ENCODE measurements at places on chromosomes 5 and 9.

- DNase-seq, result no peak
These were observed 38.3 kb downstream of the RECK start for GRCh38 chr9:36074870-36075532.

- no peak for DNase-seq
These were observed 167.7 kb upstream of the DMAC1 start for GRCh38 chr9:7967093-7967827.

DNA sequence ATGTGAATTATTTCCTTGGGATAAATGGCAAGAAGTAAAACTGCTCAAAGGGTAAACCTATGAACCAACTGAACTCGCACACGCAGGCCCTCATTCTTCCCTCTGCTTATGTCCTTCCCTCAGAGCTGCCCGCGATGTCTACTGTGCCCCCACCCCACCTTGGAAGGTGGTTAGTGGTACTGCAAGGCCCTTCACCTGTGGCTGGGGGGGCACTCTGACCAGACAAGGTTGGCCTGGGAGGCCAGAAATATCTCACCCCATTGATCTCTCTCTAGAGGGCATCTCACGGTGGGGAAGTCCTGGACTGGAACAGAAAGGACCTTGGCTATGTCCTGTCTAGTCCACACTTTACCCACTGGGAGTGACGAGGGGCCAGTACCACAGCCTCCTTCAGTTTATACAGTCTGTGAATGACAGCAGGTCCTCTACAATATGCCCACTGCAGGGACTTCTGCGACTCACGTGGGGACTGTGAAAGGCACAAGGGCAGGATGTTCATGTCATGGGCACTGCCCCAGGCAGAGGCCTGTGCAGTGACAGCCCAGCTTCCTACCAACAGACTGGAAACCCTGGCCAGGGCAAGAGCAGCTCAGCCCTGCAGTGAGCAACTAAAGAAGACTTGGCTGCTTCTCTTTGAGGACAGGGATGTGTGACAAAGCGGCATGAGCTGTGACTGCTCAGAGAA, 56.8 kb upstream of the SYNPO start:
- DNase-seq, result no peak

DNA sequence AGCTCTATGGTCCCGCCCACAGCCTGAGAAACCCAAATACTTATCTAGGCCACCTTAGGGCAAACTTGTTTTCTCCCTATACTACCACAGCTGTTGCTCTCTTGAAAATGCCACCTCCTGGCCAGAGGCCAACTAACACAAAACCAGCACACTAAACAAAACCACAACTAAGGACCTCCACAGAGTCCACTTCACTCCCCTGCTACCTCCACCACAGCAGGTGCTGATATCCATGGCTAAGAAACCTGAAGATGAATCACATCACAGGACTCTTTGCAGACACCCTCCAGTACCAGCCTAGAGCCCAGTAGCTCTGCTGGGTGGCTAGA, 108.4 kb downstream of the ALDH1A1 start:
- DNase-seq, result no peak

GRCh38 chr9:638152-638551, 203.3 kb upstream of the DMRT1 start:
- DNase-seq, result no peak

DNA sequence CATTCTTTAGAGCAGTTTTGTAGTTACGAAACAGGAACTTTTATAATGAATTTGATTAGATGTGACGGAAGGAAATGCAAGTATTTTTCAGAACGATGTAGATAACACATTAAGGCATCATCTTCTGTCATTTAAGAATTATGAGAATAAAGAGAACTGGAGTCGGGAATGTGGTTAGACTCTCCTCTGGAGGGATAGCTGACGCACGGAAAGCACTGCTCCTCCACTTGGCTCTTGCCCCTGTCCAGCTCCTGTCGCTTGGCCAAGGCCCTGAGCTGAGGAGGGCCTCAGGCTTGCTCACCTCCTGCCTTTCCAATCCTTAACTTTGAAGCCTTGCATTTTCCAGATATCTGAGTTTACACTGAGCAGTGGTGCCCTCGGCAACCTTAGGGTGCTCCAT, 60.5 kb downstream of the MAP1B start:
- DNase-seq, result no peak

GRCh38 chr5:151126199-151126645, 31.4 kb downstream of the ANXA6 start:
- DNase-seq, result peak; percentile 52

DNA sequence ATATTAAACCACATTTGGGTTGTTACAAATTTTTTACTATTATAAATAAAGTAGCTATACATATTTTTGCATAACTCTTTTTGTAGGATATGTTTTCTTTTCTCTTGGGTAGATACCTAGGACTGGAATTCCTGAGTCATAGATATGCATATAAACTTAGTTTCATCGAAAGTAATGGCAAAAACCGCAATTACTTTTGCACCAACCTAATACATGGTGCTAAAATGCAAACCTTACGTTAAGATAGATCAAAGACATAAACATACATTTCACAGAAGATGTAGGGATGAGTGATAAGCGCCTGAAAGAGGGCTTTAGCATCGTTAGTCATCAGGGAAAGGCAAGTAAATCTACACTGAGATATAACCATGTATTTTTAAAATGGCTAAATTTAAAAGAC, 178.4 kb upstream of the EFNA5 start:
- no peak for DNase-seq

GRCh38 chr9:131748411-131748955, 8.6 kb upstream of the RAPGEF1 start:
- no peak for DNase-seq

GRCh38 chr5:163535290-163535689, 29.9 kb downstream of the MAT2B start:
- DNase-seq, result no peak

- no peak for DNase-seq
These were observed 7.0 kb downstream of the PDCL start for GRCh38 chr9:122821278-122821943.

GRCh38 chr5:91293131-91293530, 90.0 kb downstream of the ARRDC3 start:
- DNase-seq, result no peak

DNA sequence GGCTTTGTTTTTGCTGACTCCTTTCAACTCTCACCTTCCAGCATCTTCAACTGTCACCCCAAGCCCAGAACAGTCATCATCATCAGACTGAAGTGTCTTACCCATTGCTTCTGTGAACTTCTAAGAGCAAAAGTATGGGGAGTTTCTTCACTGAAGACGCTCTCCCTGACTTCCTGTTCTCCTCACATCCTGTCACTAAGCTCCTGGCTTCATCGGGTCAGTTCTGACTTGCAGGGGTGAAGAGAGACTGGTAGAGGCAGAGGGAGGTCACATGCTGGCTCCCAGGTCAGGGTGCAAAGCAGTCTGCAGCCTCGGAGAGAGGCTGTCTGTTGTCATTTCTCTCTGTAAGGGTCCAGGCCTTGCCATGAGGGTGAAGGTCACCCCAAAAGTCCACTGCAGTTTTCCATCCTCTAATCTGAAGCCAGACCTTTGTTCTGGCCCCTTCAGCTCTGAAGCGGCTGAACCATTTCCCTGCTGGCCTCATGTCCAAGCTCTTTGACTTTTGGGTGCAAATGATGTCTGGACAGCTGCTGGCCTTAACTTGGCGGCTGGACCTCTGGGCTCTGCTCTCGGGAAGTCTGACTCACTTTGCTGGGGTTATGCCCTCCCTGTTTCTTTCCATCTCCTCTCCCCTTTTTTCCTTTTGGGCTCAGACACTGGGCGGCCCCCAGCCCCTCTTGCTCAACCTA, 305.0 kb downstream of the RAB3C start:
- DNase-seq, result no peak

DNA sequence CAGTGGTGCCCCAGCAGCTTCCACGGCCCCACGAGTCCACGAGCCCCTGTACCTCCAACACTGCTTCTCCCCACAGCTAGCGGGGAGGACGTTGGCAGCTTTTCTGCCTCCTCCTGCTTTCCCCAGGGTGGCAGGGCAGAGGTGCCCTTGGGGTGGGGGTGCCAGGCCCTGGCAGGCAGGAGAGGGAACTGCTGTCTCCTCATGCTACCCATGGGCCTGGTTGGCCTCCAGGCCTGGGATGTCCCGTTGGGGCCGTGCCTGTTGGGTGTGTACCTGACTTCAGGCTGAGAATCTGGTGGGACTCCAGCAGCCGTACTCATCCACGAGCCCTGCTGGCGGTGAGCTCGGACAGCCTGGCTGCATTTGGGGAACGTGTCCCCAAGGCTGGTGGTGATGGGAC, 27.3 kb downstream of the RXRA start:
- no peak for DNase-seq

- no peak for DNase-seq
These were observed 229.1 kb downstream of the PJA2 start for GRCh38 chr5:109180668-109181067.

DNA sequence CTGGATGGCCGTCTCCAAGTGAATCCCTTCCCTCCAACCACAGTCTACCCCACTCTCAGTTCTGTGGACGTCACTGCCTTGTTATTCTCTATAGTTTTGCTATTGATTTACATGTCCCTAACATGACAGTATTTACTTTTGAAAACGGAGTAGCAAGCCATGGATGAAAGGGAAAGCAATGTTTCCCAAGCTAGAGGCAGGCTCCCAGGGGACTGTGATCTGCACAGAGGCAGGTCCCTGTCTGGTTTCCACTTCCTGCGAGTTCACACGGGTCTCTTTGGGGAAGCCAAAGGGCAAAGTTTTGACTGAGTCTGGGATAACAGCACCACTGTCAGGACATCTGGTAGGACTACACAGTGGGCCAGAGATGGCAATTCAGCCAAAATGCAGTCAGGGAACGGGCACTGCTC, 12.7 kb downstream of the C9orf153 start:
- no peak for DNase-seq

DNA sequence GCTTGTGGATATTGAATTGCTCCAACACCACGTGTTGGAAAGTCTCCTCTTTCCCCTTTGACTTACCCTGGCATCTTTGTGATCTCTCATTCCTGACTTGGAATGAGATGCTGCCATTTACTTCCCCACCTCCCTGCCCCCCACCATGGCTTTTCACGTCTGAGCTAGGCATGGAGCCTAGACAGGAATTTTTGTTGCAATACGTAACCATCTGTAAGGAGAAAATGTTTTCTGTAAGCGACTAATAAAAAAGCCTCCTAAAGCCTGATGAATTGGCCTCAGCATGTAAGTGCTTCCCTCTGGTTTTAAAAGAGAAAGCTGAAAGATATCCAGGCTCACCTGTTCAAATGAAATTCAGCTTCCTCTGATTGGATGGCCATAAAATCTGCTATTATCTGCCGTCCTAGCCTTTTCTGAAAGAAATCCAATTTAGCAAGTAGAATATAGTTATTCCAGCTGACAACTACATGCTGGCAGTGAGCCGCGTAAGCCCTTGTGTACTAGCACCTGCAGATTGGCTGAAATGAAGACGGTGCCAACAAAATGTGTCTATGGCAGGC, 200.1 kb downstream of the NSG2 start:
- no peak for DNase-seq

DNA sequence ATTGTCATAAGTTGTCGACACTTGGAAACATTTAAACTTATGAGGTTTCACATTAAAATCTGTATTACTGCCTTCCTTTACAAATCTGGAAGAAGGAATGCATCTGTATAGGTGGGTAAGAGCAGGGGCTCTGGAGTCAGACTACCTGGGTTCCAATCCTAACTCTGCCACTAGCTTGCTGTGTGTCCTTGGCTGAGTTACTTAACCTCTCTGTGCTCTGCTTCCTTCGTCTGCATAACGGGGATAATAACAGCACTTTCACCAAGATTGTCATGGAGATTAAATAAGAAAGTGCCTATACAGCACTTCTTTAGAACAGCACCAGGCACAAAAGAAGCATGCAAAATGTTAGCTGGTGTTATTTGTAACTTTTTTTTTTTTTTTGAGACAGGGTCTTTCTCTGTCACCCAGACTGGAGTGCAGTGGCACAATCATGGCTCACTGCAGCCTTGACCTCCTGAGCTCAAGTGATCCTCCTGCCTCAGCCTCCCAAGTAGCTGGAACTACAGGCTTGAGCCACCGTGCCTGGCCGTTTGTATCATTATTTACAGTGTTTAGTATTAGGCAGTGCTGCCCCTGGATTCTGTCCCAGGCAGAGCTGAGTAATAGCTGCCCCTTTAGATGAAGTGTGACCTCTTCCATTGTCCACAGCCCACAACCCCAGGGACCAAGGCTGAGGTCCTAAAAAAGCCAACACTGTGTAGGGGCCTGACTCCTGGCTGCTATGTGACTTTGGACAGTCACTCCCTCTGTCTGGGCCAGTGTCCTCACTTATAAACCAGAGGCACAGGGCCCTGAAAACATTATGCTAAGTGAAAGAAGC, 25.4 kb upstream of the TTLL11 start:
- DNase-seq, result no peak

DNA sequence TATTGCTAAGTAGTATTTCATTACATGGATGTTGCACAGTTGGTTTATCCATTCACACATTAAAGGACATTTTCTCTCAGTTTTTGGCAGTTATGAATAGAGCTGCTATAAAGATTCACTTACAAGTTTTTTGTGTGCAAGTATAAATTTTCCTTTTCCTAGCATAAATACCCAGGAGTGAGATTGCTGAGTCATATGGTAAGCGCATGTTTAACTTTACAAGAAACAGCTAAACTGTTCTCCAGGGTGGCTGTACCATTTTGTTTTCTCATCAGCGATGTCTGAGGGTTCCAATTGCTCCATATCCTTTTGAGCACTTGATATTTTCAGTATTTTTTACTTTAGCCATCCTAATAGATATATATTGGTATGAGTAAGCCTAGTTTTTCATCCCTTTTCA, 16.4 kb upstream of the ABCA1 start:
- DNase-seq, result no peak

GRCh38 chr5:35016174-35017051, 31.3 kb downstream of the AGXT2 start:
- DNase-seq, result no peak

- no peak for DNase-seq
These were observed 646.9 kb upstream of the ZNF608 start for GRCh38 chr5:125393221-125393815.

DNA sequence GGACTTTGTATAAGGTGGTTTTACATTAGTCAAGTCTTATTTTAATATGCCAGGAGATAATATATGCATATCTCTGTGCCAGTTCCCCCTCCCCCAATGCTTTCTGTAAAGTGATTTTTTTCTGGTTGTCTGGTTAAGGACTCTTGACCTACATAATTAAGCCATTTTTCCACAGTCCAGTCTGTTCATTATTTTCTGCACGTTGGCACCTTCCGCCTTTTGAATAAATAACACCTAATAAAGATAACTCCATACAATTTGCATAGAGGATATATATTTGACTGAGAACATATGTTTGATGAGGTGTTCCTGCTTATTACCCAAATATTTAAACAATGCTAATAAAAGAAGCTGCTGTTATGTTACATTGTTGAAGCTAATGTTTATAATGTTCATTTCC, 320.9 kb downstream of the DMAC1 start:
- no peak for DNase-seq

- no peak for DNase-seq
These were observed 336.3 kb downstream of the KDM4C start for GRCh38 chr9:7094052-7094451.

DNA sequence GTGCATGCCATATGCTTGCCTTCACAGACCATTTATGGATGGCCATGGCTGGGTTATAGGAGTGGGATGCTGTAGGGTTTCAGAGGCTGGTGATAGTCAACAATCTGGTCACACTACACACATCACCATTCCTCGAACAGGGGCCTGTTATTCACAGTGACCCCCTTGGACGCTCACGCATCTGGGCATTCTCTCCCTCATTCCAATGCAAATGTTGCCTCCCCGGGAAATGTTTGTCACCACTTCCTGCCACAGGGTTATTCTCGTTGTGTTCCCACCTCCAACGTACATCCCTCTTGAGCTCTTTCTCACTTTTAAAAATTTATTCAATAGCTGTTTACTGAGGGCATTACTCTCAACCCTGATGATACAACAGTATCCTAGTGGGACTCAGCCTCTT, 135.4 kb downstream of the SCAMP1 start:
- DNase-seq, result no peak

GRCh38 chr9:93028448-93029006, 30.0 kb upstream of the SUSD3 start:
- peak; percentile 21 for DNase-seq

All from stimulated activated CD8-positive, alpha-beta memory T cell treated with anti-CD3 and anti-CD28 coated beads, Interleukin-7, amount 100 ng/mL, for 1 hour (primary cell).